M059J (cell line): ENCODE measurements at places on chromosomes 4 and X.

- DNase-seq: no peak
Observed at GRCh38 chrX:44506678-44507077, 36.0 kb downstream of the FUNDC1 start.

DNA sequence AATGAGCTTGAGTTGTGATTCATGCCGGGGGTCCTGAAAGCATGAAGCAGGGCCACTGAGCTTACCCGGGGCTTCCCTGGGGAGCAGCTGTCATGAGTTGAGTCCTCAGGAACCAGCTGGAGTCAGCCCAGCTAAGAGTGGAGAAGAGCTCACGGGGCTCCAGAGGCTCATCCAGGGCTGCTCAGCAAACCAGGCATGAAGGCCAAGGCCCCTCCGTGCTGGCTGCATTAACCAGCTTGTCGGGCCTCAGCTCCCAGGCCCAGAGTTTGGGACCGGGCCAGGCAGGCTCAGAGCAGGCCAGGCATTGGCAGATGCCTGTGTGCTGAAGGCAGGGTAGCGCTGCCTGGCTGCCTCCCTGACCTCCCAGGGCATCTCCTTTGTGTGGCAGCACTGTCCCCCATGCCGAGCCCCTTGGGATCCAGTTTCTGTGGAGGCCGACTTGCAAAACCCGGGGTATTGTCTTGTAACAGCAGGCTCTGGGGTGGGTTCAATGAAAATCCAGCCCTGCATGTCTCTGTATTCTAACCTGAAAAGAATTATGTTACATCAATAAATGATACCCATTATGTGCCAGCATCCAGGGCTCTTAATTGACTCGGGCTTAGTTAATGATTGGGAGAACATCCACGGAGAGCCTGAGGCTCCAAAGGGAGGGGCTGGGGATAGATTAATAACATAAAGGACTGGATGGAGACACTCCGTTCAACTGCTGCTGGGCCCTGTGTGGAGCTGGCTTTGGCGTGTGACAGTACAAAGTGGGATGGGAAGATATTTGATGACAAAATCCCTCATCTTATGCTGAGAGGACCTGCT lies 68.0 kb upstream of the MSX1 start:
- no peak for DNase-seq

DNA sequence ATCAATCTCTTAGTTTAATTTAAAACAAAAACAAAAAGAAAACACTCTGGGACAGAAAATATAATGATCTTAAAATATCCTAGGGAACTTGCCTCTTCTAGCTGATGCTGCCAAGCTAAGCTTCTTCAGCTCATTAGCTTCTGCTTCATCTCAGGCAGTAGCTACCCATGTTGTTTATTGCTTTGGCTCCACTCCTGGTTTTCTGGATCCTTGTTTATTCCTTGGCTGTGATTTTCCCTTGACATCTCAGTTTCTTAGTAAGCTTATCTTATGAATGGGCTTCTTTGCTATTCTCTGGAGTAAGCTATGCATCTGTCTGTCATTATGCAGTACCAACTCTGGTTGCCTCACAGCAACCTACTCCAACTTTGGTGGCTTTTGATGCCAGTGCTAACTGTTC lies 5.1 kb upstream of the MTHFD2L start:
- DNase-seq: peak; percentile 14

- DNase-seq: peak; percentile 89
Observed at GRCh38 chrX:17613979-17614588, 123.2 kb upstream of the SCML1 start.

DNA sequence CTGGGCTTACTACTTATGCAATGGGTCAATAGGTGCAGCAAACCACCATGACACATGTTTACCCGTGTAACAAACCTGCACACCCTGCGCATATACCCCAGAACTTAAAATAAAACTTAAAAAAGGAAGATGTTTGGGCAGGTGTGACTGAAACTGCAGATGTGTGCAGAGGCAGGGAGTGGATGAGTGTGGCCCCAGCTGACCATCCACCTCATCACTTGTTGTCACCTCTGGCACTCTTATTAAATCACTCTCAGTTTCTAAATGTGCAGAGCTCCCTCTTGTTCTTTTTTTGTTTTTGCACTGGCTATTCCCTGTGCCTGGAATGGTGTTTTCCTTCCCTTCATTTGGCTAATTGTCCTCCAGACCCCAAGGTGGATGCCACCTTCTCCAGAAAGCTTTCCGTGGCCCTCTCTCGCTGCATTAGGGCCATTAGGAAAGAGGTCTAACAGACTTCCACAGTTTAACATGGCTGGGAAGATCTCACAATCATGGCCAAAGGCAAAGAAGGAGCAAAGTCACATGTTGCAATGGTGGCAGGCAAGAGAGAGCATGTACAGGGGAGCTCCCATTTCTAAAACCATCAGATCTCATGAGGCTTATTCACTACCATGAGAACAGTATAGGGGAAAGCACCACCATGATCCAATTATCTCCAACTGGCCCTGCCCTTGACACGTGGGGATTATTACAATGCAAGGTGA lies 58.5 kb downstream of the SLC2A9 start:
- no peak for DNase-seq
